ENCODE measurements at places on chromosomes 11 and 22.

DNA sequence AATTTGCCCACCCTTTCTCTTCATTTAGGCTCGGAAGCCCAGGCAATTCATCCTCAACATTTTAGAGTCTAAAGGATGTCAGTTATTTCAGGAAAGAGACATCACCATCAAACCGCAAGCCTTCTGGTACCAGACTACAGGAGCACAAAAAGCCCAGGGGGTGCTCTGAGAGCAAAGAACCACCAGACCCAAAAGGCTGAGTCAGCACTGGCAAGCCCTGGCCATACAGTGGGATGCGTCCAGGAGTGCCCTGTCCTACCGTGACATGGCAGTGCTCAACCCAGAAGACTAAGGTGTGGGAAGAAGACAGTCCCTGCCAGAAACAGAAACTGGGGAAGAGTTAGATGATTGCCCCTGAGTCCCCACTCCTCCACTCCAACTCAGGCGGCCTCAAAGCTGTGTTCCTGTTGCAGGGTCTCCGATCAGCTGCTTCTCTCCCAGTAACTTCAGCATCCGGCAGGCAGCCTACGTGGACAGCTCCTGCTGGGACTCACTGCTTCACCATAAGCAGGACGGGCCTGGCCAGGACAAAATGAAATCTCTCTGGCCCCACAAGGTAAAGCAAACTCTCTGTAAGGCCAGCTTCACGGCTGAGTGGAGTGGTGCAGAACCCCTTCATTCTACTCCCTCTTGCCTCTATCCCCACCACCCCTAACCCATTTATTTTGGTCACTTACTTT, 1.5 kb downstream of the PANX3 start:
- DNase-seq = no peak

DNA sequence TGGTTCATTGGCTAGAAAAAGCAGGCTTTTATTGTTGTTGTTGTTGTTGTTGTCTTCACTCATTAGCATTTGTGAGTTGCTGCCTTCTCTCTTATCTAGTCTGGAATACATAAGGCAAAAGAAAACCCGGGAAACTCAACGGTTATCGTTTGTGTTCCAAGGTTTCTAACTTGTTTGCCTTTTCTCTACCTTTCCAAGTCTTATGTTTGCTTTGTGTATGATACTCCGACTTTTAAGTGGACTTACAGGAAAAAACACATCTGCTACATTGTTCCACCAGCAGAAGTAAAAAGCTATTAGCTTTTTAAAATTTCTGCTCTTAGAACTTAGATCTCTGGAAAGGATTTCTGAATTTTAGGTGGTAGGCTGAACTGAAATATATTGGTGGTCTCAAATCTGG, 27.0 kb upstream of the HIKESHI start:
- DNase-seq = no peak

- DNase-seq = no peak
Observed at GRCh38 chr11:198236-198806, 5.4 kb downstream of the SCGB1C1 start.

GRCh38 chr22:17741866-17742526, 32.3 kb downstream of the BID start:
- no peak for DNase-seq

DNA sequence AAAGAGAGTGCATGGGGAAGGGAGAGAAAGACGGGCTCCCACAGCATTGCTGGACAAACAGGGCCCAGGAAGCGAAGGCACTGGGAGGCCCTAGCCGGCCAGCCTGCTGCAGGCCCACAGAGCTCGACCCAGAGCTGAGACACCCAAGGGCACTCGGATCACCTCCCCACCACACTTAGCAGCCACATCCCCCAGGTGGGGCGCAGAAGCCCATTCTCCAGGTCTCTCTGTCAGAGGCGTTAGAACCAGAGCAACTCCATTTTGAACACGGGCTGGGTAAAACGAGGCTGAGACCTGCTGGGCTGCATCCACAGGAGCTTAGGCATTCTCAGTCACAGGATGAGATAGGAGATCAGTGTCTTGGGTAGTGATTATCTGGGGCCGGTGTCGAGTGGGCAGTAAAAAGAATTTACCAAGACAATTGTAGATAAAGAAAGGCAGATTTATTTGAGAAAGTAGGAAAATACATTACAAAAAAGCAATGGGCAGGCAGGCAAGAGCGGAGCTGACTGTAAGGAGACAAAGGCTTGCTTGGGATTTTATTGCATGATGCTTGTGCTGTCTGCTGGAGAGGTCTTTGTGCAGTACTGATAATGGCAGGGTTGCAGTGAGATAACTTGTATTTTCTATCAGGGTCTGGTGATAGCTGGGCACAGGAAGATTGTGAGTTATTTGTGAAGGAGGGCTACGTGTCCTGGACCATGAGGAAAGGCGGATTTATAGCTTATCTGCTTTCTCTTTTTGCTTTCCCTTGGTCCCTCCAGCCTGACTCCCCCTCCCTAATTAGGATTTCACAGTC, 13.4 kb upstream of the CAPN5 start:
- no peak for DNase-seq

DNA sequence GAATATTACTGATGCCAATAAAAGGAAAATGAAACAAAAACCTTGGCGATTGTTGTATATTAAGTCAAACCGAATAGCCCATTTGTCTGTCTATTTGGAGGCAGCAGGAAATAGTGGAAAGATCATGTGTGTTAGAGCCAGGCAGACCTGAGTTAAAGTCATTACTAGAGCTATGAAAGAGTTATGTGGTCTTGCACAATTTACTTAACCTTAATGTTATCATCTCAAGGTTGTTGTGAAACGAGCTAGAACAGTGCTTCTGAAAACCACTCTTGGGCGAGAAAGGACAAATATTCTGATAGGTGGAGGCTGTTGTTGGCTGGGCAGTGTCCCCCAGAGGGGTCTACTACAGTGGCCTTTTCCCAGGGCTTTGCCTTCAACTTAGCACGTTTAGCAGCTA, 60.0 kb upstream of the NUP160 start:
- DNase-seq = peak; percentile 68

DNA sequence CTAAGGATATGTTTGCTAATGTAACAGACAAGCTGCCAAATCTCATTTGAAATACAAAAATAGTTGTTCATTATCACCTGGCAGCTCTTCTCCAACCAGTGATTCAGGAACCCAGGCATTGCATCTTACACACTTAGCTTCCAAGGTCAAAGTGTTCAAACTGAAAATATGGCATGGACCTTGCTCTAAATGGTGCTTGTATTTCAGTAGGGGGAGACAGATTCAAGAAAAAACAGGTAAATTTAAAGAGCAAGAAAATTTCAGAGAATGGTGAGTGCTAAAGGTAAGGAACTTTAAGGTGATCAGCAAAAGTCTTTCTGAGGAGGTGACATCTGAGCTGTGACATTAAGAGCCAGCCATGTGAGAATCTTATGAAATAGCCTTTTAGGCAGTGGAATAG, 82.8 kb upstream of the E2F8 start:
- no peak for DNase-seq

DNA sequence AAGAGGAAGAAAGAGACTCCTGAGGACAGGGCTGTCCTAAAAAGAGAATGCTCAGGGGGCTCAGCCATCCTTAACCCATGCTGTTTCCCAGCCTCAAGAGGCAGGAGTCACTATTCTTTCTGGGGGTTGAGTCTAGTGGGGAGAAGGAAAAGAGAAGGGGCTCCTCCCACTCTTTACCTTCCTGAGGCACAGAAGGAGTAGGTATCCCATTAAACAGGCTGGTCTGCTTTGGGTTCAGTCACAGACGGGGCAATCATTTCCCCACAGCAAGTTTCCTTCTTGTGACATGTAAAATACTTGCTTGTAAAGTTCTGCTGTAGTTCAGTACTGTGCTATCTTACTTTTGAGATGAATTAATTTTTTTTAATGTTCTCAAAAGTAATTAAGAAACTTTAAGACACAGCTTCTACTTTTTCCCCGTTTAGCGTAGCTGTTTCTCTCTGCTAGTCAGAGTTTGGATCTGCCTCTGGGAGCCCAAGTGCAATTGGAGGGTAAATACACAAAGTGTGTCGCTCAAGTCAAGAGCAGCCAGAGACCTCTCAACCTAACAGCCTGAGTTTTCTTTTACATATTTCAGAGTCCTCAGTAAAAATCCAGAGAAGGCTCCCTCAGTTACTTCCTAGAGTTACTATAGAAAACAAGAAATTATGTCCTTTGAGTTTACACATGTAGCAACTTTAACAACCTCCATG, 15.0 kb downstream of the OR8A1 start:
- no peak for DNase-seq
